ENCODE measurements at places on chromosomes 5 and 9.

DNA sequence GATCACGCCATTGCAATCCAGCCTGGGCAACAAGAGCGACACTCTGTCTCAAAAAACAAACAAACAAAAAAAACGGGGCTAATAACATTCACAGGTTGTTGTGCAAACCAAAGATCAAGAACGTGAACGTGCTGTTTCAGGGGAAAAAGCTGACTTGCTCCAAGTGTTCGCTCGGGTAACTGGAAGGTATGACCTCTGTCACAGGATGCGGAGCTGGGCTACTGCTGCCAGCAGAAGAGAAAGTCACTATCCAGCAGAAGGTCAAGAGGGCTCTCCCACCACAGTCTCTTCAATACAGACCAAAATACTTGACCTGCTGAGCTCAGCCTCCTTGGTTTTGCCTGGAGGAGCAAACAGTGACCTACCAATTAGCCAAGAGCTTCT is 59.7 kb downstream of the ABCA1 start:
- no peak for DNase-seq

GRCh38 chr9:70994582-70994981 is 126.8 kb downstream of the TRPM3 start:
- no peak for DNase-seq

DNA sequence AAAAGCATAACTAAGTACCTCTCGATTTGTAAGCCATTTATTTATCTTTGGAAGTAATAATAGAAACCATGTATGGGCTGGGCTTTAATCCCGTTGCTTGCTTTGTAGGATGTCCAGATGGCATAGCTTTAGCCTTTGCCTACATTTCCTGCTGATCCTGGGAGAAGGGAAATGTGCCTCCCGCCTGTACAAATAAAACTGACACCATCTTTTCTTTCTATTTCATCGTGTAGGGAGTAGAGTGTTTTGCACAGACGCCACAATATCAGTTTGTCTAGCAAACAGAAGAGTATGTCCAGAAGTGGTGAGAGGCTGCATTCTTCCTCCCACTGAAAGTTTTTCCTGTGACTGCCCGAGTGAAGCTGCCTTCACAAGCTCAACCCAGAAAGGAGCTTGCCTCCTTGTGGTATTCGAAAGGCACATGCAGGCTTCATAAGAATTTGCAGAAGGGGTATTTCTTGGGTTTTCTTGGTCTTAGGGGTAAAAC is 24.7 kb upstream of the TJP2 start:
- DNase-seq: peak; percentile 65

DNA sequence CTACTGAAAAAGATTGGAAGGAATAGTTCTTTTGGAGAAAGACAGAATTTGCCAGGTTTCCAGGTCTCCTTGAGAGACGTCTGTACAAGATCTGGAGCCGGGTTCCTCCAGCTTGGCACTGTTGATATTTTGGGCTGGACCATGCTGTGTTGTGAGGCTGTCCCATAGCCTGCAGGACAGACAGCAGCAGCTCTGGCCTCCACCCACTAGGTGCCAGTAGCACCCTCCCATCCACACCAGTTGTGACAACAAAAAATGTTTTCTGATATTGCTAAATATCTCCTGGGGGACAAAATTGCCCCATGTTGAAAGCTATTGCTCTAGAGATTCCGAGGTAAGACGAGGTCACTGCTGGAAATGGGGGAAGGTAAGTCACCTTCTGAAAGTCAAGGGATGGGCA is 287.7 kb upstream of the DAP start:
- no peak for DNase-seq

- DNase-seq: no peak
Measured at GRCh38 chr9:87604886-87605588, 107.4 kb downstream of the DAPK1 start.

DNA sequence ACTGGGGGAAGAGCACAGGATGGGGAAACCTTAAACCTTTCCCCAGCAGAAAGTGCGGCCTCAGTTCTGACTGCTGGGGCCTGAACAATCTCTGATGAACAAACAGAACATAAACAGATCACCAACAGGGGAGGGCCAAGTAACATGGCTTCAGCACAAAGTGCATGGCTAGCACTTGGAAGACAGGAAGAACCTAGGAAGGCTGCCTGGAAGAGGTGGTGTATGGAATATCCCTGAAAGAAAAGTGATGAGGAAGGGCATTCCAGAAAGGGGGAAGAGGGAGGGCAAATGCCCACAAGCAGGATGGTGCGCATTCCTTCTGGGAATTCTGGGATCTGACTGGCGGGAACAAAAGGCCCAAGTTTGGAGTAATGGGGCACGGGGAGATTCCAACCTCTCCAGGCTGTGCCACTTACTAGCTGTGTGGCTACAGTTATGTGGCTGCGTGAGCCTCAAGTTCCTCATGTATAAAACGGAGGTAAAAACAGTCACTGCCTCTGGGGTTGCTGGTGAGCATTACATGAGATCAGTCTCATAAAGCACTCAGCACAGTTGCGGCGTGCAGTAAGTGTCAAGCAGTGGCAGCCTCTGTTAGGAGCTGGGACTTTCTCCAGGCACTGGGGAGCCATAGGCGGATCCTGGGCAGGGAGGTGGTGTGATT is 1.6 kb downstream of the PDGFRB start:
- no peak for DNase-seq

DNA sequence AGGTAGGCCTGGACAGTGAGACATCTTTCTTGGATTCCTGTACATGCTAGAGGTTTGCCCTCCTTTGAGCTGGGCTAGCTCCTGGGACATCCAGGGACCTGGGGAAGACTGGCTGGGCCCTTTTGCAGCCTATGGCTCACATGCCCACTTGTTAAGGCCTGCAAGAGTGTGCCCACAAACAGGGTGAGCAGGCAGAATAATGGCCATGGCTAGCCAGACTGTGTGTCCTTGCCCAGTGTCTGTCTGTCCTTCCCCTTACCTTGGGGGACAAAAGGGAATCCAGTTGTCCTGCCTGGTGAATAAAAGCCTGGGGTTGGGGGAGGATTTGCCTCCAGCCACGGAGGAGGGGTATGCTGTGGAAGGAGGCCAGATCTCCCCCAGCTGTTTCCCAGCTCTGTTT is 13.0 kb upstream of the CXXC5 start:
- no peak for DNase-seq
